8988T (cell line): ENCODE measurements at places on chromosomes 2 and 18.
A peak's percentile ranks its signal among the peaks of the same experiment; 100 is the strongest.

DNA sequence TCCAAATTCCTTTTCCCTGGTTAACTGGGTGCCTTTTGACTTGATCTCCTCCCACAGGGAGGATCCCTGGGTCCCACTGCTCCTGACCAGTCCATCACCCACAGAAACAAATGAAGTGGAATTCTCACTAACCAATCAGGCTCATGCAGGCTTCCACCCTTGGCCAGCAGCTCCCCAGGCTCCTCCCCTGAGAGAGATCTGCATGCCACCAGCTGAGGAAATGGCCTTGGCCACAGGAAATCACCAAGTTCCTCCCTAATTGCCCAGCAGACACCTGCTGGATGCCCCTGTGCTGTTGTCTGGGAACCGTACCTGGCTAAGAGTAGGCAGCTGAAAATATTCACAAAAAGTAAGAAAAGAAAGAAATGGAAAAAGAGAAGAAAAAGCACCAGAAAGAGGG, 207.4 kb downstream of the NCK2 start:
- DNase-seq, result no peak

GRCh38 chr2:228318218-228318617, 136.7 kb upstream of the SPHKAP start:
- DNase-seq, result peak; percentile 6

DNA sequence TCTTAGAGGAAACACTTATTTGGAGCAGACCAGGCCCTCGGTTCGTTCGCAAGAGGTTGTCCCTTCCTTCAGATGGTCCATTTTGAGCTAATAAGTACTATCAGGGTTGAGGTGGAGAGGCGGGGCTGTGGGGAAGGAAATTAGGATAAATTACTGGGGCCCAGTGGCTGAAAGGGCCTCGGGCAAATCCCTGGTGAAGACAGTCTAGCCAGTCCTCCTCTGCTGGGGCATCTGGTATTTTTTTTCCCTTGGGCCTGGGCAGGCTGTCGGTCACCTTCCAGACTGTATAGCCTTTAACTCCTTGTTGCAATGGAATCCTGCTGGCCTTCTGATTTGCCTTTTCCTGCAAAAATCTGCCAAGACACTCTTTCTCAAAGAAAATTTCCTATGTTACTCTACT, 1.7 kb upstream of the MYO3B start:
- DNase-seq, result no peak

DNA sequence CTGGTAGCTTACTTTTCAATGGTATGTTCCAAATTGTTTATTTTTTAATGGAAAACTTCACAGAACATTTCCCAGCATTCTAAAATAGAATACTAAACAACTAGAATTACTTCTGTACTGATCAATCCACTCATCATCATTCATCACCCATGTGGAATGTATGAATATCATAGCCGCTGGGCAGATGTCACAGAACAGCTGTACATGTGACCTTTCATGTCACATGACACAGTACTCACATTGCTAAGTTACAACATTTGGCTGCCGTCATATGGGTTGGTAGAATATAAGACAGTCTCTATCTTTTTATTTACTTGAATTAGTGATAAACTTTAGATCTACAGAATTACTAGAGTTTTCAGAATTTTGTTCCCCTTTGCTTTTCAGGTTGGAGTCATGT, 387.6 kb downstream of the ZEB2 start:
- no peak for DNase-seq

- peak; percentile 26 for DNase-seq
These were observed 29.4 kb downstream of the AOX1 start for GRCh38 chr2:200615247-200615646.

- no peak for DNase-seq
These were observed 101.5 kb downstream of the MAP2 start for GRCh38 chr2:209525331-209525730.

DNA sequence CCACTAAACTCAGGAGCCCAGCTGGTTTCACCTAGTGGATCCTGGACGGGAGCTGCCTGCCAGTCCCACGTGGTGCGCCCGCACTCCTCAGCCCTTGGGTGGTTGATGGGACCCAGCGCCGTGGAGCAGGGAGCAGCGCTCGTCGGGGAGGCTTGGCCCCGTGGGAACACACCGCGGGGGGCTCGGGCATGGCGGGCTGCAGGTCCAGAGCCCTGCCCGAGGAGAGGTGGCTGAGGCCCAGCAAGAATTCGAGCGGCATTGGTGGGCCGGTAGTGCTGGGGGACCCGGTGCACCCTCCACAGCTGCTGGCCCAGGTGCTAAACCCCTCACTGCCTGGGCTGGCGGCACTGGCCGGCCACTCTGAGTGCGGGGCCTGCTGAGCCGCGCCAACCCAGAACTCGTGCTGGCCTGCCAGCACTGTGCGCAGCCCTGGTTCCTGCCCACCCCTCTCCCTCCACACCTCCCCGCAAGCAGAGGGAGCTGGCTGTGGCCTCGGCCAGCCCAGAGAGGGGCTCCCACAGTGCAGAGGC, 137.3 kb downstream of the TRIB2 start:
- DNase-seq, result no peak

- DNase-seq, result no peak
These were observed 128.5 kb downstream of the CALCRL start for GRCh38 chr2:187319441-187320108.

DNA sequence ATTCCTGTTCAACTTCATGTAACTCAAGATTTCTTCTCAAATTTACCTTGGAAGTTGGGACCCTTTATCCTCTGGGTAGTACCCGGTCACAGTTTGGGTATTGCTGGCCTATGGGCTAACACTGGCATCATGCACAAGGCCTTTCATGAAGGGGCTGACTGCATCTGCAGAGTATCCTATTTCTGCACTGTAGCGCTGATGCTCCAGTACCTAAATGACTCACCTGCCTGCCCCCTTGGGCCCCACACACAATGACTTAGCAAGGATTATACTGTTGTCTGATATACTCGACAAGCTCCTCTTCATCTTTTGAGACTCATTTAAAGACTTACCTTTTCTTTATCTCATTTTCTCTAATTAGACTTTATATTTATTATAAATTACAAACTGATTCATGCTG, 39.9 kb downstream of the DNAH6 start:
- no peak for DNase-seq

DNA sequence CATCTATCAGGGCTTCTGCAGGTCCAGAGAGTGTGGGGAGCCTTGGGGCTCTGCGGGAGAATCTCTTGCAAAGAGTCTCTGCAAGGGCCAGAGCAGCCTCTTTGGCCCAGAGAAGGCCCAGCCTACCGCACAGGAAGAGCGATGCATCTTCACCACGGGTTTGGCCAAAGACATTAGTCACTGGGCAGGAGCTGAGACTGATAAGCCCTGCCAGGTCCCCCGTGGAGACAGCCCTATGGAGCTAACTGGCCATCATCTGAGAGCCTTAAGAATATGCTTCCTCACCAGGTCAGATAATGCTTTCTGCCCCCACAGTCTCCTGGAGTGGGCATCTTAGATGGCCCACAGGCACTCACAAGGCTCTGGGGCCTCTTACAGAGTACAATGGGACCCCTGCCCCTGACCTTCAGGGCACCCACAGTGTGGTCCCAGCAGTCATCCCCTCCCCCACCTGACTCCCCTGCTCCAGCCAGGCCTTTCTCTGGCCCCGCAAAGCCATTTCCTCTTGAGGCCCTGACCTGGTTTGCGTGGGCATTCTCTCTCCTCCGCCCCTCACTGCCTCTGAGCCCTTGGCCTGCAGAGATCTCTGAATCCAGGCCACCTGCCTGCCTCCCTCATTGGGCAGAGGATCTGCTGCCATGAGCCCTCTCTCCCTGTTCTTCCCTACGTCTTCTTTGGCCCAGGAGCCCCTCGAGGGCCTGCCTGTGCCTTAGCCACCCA, 31.9 kb upstream of the MAPRE3 start:
- no peak for DNase-seq

GRCh38 chr2:241894681-241895426, 25.3 kb downstream of the RTP5 start:
- no peak for DNase-seq

GRCh38 chr2:97907369-97908100, 88.2 kb downstream of the TMEM131 start:
- no peak for DNase-seq

- DNase-seq, result no peak
These were observed 417.7 kb upstream of the SALL3 start for GRCh38 chr18:78561757-78562510.

DNA sequence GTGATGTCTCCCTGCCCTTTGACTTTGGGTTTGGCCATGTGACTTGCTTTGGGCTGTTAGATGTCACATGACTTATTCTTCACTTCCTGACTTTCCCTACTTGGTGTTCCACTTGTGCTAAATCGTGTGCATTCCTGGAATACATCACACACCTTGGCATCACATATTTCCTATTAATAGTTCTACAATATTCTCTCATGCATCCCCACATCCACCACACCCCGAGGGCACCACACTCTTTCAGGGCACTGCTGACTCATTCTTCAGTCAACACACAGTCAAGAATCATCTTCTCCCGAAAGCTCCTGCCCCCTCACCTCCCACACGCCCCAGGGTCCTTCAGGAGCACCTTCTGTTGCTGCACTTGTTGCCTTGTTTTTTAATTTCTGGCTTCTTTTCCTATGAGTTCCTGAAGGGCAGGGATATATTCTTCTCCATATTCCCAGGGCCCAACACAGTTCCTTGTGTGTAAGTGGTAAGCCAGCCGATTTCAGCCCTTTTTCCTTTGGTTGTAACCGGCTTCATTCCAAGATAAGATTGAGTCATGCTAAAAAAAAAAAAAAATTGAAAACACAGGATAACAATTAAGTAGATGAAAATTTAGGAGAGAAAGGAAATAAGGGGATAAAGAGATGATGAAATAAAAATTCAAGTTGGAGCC, 341.4 kb downstream of the SLC4A3 start:
- no peak for DNase-seq

- DNase-seq, result no peak
These were observed 84.8 kb downstream of the SEPTIN10 start for GRCh38 chr2:109528811-109529501.

- DNase-seq, result no peak
These were observed 383.4 kb downstream of the PLCL1 start for GRCh38 chr2:198187841-198188240.

- DNase-seq, result no peak
These were observed 135.7 kb downstream of the NUP35 start for GRCh38 chr2:183259921-183260320.

DNA sequence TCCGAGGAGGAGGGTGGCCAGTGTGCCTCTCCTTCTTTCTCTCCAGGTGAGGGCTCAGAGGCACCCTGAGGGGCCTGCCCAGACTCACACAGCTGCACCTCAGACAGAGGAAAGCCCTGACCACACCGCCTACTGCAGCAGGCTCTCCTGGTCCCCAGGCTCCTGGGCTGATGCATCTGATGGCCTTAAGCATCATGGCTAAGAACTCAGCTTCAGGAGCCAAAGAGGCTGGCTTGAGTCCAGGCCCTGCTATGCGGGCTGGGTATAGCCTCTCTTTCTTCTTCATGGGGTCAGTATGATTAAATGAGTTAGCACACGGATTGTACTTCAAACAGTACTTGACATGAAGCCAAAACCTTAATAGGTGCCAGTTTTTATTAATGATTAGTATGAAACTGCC, 89.6 kb downstream of the TGFA start:
- DNase-seq, result no peak

DNA sequence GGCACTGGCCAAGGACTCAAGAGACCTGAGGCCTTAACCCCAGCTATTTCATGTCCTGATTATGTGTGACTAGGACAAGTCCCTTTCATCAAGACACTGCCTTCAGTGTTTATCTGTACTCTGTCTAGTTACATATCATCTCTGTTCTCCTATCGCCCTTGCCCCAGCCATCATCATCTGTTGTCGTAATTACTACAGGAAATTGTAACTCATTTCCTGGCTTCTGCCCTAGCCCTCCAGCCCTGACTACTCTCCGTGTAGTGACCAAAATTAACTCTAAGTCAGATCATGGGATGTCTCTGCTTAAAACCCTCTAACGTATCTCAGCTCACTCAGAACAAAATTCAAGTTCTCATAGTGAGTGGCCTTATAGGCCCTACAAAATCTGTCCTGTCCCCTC, 49.3 kb upstream of the LAPTM4A start:
- no peak for DNase-seq

GRCh38 chr18:6711467-6711866, 18.0 kb upstream of the ARHGAP28 start:
- no peak for DNase-seq

GRCh38 chr18:33755931-33756560, 178.0 kb downstream of the ASXL3 start:
- DNase-seq, result no peak

GRCh38 chr18:7207366-7207915, 23.4 kb upstream of the LRRC30 start:
- no peak for DNase-seq

DNA sequence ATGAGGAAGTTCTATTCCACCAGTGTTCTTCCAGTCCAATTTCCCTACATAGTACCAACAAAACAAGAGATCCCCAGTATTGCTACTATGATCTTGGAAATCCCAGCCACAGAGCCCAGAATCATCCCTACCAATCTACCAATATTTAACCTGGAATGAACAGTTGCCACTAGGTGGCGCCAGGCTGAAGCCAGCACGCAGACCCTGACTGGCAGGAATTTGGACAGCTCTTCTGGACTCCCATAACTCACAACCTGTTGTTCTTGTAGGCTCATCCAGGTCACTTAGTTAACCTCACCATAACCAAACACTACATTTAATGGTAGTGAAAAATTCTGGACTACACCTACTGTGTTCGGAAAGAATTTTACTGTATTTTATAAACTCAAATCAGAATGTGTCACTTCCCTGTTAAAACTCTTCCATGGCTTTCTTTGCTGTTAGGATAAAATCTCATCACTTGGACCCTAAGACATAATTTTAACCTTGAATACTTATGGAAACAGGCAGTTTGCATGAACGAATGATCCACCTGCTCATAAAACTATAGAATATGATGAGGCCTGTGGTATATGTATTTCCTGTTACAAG, 59.8 kb upstream of the SLC38A11 start:
- peak; percentile 18 for DNase-seq

DNA sequence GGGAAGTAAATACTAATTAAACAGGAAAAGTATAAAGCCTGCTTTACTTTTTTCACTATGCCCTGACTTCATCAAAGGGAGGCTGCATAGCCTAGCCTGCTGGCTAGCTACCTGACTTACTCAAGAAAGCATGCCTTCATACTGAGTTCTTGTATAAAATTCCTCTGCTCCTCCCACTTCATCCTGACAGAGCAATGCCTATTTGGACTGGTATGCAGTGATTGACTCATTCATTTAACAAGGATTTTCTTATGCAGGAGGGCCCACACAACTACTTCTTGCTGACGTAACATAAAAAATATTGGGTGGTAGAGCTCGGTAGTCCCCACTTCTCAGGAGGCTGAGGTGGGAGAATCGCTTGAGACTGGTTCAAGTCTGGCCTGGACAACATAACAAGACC, 70.5 kb downstream of the PRPF40A start:
- no peak for DNase-seq

- peak; percentile 55 for DNase-seq
These were observed 1.7 kb upstream of the CTDSP1 start for GRCh38 chr2:218397820-218398436.
